NCI-H1105 treated with DMSO at 0.1 percent for 48 hours (cell line): ENCODE measurements at places on chromosomes 1 and 21.

DNA sequence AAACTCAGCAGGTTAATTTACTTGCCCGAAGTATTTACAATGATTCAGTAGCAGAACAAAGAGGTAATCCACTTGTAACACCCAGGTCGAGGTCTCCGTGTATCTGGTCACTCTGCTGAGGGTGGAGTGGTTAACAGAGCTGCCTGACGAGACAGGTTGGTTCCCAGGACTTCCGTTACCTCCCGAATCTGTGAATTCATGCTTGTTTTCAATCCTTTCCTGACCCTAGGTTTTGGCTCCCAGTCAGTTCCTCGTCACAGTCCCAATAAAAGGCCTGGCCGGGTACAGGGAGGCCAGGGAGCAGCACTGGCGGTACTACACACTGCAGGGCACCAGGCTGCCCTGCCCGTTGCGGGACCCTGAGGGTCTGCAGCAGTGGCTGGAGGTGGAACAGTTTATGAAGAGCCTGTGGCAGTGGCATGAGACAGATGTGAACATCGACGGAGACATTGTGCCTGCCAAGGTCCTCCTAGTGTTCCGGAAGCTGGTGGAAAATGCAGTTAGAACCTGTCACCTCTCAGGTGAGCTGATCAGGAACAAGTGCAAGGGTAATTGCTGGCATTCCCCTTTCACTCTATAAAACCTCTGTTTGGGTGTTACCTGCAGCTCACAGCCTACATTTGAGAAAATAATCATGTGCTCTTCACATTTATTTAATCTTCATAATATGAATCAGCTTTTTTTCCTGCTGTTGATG lies 12.8 kb downstream of the MAB21L3 start:
- no peak for DNase-seq

- peak; percentile 60 for DNase-seq
These were observed at the start of gene TARBP1 for GRCh38 chr1:234478481-234479309. Gene TARBP1 (minus strand): TSS chr1:234479179. CDS start chr1:234479103, 76 bp downstream.

GRCh38 chr21:34522284-34522683 lies 10.3 kb upstream of the KCNE1 start:
- no peak for DNase-seq

DNA sequence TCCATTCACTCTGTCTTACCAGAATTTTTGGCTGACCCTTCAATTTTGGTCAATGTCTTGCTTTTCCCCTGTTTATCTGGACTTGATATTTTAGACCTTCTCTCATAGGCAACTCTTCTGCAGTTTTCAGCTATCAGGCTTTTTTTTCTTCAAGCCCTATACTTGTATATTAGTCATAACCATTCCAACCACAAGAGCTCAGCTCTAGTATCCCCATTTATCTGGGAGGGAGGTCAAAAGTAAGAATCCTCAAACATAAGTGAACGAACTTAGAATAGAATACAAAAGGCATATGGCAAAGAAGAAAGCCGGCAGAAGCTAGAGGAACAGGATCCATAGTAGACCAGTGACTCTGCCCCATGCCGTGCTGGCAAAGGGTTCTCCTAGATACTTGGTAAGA lies 45.9 kb upstream of the TNFSF4 start:
- DNase-seq = no peak

- no peak for DNase-seq
These were observed 360 bp upstream of the GBP3 start for GRCh38 chr1:89023026-89023425.

GRCh38 chr1:192730198-192730597 lies 78.6 kb upstream of the RGS2 start:
- no peak for DNase-seq

GRCh38 chr21:43902441-43902840 lies 37.4 kb downstream of the AGPAT3 start:
- DNase-seq = no peak

DNA sequence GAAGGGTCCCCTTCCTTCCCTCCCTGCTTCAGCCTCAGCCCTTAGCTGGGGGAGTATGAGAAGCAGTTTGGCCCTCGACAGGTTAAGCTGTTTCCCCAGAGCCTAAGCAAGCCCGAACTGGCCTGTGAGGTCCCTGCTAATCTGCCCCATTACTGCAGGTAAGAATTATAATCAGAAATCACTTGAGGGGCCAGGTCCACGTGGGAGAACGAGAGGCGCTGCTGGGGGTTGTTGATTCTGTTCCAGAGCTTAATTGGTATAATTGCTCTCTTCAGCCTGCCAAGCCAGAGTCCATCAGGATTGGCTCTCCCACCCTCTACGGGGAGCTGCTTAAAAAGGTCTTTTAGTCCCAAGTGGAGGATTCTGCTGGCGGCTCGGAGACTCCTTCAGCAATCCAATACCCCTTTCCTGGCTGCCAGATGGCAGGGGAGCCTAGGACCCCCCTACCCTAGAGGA lies 70.8 kb downstream of the UBE2T start:
- peak; percentile 99 for DNase-seq

DNA sequence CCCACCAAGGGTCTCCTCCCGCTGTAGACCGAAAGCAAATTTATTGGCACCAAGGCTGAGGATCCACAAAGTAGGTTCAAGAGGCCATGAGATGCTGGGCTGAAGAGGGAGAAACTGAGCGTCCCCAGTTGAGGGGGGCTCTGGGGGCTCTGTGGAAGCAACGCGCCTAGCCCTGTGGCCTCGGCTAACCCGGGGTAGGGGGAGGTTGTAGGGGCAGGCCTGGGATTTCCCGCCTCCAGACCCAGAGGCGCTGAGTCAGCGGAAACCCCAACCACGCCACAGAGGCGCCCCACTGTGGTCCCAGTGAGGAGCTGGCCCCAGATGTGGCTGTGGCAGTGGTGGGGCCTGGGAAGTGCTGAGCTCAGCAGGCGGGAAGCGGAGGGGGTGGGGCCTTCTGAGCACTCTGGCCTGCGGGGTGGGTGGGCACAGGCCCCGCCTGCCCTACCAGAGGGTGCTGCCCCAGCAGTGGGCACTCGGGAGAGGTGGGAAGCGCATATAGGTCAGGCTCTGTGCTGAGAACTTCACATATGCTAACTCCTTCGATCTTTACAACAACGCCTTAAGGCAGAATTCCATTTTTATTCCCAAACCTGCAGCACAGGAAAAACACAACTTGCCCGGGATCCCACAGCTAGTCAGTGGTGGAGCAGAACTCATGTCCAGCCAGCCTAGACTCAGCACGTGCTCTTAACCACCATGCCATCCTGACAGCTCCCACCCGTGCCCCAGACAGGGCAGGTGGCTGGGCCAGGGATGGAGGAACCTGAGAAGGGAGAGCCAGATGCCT lies 1.5 kb upstream of the COL16A1 start:
- DNase-seq = no peak

DNA sequence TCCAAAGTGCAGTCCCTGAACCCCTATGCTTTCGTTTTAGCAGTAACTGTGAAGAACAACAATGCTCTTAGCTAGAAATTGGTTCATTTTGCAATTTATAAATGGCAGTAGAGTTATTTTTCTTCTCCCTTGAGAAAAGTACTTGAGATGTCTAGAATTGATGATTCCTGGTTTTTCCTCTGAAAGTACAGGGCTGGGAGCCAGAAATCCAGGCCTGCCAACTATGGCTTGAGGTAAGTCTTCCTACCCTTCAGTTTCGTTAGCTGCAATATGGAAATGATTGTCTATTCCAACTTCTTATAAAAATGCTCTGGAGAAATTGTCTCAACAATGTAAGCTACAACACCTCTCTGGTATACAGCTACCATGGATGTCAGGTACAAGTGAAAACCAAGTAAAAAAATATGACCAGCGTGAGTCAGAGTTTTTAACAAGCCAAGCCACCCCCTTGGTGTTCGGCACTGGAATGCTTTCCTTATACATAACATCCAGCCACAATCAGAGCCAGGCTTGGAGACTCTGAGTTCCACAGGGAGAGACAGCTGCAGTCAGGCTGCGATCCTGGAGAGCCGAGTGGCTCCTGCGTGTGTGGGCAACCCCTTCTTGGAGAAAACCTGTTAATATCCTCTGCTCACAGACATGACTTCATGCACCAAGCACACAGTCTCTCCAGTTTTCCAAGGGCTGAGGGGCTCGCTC lies 22.0 kb downstream of the TSPAN2 start:
- DNase-seq = no peak

- no peak for DNase-seq
These were observed 323.5 kb downstream of the ZNF326 start for GRCh38 chr1:90318431-90318830.

- no peak for DNase-seq
These were observed 66.0 kb downstream of the CTH start for GRCh38 chr1:70477090-70477489.

- DNase-seq = no peak
These were observed 220.7 kb downstream of the LTN1 start for GRCh38 chr21:28771790-28772501.

DNA sequence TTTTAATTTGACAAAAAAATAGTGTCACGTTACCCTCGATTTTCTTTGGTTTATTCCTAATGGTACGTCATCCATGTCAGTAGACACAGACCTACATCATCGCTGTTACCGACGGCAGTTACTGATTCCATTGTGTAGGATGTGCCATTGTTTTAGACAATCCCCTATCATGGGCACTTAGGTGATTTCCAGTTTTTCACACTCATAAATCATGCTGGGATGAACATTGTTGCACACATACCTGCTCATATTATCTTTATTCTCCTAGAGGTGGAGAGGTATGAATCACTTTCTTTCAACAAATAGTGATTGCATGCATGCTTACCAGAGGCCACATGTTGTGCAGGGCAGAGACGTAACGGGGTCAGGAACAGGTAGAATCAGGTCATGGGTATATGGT lies 79.7 kb upstream of the EFHD2 start:
- no peak for DNase-seq

- no peak for DNase-seq
These were observed 30.9 kb upstream of the CACYBP start for GRCh38 chr1:174968750-174969244.
